ENCODE measurements at places on chromosomes 11 and 22. TPM values are rescaled to one million over a fixed set of nuclear protein-coding genes. Genes with fewer than 3 reads are reported as not detected.

OR5B21 gene
- not detected for total RNA-seq

HOATZ gene
- total RNA-seq: not detected

GNG3 gene
- not detected for total RNA-seq

MS4A1 gene
- total RNA-seq: not detected

POTEH gene
- total RNA-seq: not detected

GGTLC3 gene
- total RNA-seq: not detected

LMO1 gene
- not detected for total RNA-seq

OSBPL5 gene
- 12.2 TPM for total RNA-seq

KCNJ1 gene
- 0.10 TPM for total RNA-seq

RHOG gene
- 9.3 TPM for total RNA-seq

OR52N4 gene
- not detected for total RNA-seq

HMBS gene
- 56.3 TPM for total RNA-seq

OMP gene
- total RNA-seq: not detected

MMP12 gene
- not detected for total RNA-seq

KCNK7 gene
- not detected for total RNA-seq

TESMIN gene
- 2.4 TPM for total RNA-seq

RAB30 gene
- 5.6 TPM for total RNA-seq

MUC2 gene
- total RNA-seq: not detected

CRYAB gene
- 2.4 TPM for total RNA-seq

TSPAN32 gene
- not detected for total RNA-seq

RIMBP3C gene
- total RNA-seq: 3.6 TPM

NELL1 gene
- total RNA-seq: not detected

DEFB131B gene
- total RNA-seq: not detected

GAB2 gene
- total RNA-seq: 1.9 TPM

INS gene
- not detected for total RNA-seq

NRXN2 gene
- 22.7 TPM for total RNA-seq

FOLR3 gene
- total RNA-seq: not detected
